ENCODE measurements at places on chromosomes 11 and 22.

GRCh38 chr11:34064291-34064690 lies 12.8 kb downstream of the CAPRIN1 start:
- no peak for DNase-seq

DNA sequence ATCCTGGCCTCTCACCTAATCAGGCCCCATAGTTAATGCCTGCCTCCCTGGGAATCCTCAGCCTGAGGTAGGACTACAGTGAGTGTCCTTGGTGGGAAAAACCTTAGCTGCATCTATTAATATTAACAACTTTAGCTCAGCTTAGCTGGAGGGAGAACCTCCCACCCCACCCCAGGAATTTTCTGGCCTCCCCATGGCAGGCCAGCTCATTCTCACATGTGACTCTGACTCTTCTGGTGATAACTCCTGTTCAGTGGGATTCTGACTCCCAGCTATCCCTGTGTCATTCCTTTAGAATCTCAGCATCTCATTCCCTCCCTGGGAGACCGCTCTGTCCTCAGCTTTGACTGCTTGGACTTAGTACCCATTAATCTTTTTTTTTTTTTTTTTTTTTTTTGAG lies 14.5 kb downstream of the ART5 start:
- no peak for DNase-seq

DNA sequence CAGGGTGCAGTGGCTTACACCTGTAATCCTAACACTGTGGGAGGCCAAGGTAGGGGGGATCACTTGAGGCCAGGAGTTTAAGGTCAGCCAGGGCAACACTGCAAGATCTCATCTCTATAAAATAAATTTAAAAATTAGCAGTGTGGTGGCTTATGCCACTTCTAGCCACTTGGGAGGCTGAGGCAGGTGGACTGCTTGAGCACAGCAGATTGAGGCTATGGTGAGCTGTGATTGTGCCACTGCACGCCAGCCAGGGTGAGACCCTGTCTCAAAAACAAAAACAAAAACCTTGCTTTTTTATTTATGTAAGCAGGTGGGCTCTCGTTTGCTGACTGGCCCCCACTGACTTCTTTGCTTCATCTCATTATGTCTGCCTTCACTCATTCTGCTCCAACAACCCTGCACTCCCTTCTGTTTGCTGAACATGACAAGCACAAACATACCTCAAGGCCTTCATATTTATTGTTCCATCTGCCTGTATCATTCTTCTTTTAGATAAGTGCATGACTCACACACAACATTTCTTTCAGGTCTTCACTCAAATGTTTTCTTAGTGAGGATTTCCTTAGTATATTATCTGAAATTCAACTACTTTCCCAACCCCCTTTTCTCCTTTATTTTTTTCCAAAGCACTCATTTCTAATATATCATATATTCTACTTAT lies 32.4 kb upstream of the CLNS1A start:
- DNase-seq = no peak

DNA sequence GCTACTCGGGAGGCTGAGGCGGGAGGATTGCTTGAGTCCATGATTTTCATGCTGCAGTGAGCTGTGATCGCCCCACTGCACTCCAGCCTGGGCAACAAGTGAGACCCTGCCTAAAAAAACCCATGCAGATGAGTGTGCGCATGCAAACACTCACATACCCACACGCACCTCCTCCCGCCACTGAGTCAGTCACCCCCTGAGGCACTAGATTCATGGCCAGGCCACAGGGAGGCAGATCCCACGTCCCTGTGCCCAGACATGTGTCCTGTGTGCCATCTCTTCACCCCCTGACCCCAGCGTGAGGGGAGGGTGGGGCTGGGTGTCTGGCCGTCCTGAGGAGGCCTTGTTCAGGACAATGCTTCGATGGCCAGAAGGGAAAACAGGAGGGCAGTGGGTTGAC lies 15.5 kb downstream of the RELT start:
- DNase-seq = no peak

DNA sequence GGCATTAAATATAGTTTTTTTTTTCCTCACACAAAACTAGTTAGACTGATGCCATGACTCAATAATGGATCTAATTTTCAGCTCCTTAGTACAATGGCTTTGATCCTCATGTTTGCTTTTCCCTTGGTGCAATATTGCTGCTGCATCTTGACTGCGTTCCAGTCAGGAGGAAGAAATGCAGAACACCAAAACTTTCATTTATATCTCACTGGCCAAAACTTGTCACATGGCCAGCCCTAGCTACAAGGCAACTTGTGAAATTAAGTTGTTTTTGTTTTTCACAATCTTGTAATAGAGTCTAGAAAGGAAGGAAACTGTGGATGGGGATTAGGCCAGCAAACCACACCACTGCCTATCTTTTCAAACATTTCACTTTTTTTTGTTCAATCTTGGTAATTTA lies 36.7 kb downstream of the SMC1B start:
- DNase-seq = no peak

GRCh38 chr11:68061508-68061907 lies 22.7 kb downstream of the TCIRG1 start:
- no peak for DNase-seq

GRCh38 chr11:125956391-125957134 lies 10.7 kb downstream of the VSIG10L2 start:
- no peak for DNase-seq

GRCh38 chr22:49863931-49864330 lies 10.3 kb downstream of the ZBED4 start:
- DNase-seq = no peak

- DNase-seq = no peak
These were observed 532.1 kb downstream of the TBC1D22A start for GRCh38 chr22:47294576-47294975.

DNA sequence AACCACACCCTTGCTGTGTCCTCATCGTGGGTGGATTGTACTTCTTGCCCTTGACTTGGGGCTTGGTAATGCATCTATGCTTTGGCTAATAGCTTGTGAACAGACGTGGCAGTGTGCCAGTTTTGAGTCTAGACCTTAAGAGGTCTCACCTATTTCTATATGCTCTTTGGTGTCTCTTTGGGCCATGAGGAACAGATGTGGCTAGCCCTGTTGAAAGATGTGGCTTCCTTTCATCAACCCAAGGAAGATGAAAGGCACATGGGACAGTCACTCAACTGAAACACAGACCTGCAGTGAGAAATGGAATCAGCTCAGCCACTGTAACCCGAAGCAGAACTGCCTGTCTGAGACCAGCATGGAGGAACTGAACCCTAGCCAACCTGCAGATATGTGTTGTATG lies 7.9 kb upstream of the NELL1 start:
- no peak for DNase-seq

- DNase-seq = peak; percentile 13
These were observed 6.5 kb upstream of the SPON1 start for GRCh38 chr11:13955971-13956421.

GRCh38 chr11:70292166-70292565 lies 21.7 kb downstream of the PPFIA1 start:
- no peak for DNase-seq

- peak; percentile 46 for DNase-seq
These were observed 1.8 kb downstream of the FJX1 start for GRCh38 chr11:35619855-35620640.

GRCh38 chr22:47837703-47838102 lies 1075.3 kb downstream of the TBC1D22A start:
- DNase-seq = no peak
